ENCODE measurements at places on chromosomes 6 and 20.

GRCh38 chr6:40958738-40959137 lies 80.3 kb downstream of the UNC5CL start:
- no peak for DNase-seq

- DNase-seq: peak; percentile 19
These were observed 44.1 kb upstream of the MOXD1 start for GRCh38 chr6:132445201-132445951.

GRCh38 chr6:157239671-157240058 lies 83.7 kb downstream of the TMEM242 start:
- DNase-seq: no peak

GRCh38 chr20:47055699-47056369 lies 161.2 kb downstream of the EYA2 start:
- DNase-seq: no peak

GRCh38 chr20:48919882-48920526 lies 1.5 kb upstream of the ARFGEF2 start:
- no peak for DNase-seq

DNA sequence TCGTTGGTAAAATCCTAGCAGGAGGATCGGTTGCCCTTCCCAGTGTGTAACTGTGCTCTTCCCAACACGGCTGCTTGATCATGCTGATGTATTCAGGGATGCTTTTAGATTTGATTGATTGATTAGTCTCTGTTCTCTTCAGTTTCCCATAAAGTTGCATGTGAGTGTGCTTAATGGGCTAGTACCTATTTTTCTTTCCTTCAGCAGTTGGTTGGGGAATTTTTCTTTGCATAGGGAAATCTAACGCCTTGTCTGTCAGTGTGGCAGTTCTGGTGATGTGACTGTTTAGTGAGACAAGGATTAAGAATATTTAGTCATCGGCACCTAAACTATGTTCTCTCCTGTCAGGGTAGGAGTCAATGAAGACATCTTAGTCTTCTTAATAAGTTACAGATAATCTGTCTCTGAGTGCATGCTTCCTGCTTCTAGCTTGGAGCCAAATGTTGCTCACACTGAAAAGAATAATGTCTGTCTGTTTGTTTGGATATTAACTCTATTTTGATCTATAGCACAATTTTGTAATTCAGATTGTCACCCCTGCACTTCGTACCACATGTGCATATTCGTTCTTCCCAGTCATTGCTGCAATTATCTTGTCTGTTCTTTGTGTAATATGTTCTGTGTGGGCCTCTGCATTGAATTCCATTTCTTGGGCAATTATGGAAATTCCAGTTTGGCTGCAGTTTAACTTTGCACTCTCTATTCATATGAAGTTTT lies 169.9 kb downstream of the EDN1 start:
- no peak for DNase-seq

DNA sequence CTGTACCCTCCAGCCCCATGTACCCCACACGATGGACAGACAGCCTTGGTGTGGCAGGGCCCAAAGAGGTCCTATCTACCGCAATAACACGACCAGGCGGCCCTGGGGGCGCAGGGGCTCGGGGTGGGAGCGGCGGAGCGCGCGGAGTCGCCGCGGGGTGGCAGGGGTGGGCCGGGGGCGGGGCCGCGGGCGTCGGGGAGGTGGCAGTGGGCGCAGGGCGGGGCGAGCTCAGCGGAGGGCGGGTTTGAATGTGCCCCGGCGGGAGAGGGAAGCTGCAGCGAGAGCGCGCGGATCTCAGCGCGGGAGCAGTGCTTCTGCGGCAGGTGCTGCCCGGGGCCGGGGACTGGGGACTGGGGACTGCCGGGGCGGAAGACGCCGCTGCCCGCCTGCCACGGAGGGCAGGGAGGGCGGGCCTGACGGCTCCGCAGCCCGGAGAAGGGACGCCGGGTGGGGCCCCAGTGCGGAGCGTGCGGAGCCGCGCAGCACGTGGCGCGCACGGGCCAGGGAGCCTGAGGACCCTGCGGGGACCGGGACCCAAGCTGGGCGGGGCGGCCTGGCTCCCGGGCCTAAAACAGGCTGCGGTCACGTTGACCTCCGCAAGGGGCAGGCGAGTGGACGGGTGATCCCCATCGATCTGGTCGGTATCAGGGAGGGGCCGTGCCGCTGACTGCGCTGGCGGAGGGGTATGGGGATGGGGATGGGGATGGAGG lies at the start of gene SLC29A1:
Gene SLC29A1 (plus strand): TSS at position 277 of the 710 bp plus-strand sequence. CDS start 3,719 bp downstream, outside the sequence.
- no peak for DNase-seq

- no peak for DNase-seq
These were observed 112.7 kb upstream of the TNFAIP3 start for GRCh38 chr6:137754366-137754765.

GRCh38 chr20:4512891-4513550 lies 208.7 kb upstream of the PRND start:
- DNase-seq: peak; percentile 39

GRCh38 chr6:160141001-160141726 lies 19.5 kb downstream of the SLC22A1 start:
- DNase-seq: peak; percentile 49

GRCh38 chr6:137692806-137693205 lies 174.3 kb upstream of the TNFAIP3 start:
- DNase-seq: no peak

- DNase-seq: no peak
These were observed 116.4 kb upstream of the THEMIS start for GRCh38 chr6:128017288-128017687.

DNA sequence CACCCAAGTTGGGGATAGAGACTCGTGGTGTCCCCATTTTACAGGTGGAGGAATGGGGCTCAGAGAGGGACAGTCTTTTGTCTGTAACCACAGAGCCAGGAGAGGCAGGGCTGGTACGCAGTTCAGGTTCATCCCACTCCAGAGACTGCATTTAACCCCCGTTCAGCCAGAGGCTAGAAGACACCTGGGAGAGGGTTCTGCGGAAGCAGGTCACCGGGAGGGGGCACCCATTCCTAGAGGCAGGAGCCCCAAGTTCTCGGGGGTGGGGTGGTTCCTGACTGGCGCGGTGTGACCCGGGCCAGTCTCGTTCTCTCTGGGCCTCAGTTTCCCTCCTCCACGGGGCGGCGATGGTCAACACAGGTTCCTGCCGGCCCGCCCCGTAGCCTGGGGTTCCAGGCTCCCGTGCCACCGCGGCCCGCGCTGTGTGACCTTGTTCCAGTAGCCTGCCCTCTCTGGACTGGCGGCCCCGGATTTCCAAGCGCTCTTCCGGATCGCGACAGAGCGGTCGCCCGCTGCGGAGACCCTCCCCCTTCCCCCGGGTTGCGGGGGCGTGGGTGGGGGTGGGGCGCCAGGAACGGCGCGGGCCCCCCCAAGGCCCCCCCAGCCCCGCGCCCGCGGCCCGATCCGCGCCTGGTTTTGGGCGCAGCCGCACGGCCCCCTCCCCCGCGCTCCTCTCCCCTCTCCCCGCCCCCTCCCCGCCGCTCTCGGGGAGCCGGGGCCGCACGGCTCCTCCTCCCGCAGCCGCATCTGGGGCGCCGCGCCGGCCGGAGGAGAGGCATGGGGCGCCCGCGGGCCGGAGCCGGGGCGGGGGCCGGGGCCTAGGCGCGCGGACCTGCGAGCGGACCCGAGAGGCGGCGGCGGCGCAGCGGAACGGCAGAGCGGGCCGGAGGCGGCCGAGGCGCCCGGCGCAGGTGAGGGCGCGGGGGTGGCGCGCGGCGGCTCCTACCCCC lies at the start of gene DLGAP4:
Gene DLGAP4 (plus strand): TSS at position 738 of the 950 bp plus-strand sequence. CDS start 125,379 bp downstream, outside the sequence.
- no peak for DNase-seq

GRCh38 chr6:33344701-33345697 lies 27.5 kb upstream of the ZBTB22 start:
- DNase-seq: peak; percentile 47

DNA sequence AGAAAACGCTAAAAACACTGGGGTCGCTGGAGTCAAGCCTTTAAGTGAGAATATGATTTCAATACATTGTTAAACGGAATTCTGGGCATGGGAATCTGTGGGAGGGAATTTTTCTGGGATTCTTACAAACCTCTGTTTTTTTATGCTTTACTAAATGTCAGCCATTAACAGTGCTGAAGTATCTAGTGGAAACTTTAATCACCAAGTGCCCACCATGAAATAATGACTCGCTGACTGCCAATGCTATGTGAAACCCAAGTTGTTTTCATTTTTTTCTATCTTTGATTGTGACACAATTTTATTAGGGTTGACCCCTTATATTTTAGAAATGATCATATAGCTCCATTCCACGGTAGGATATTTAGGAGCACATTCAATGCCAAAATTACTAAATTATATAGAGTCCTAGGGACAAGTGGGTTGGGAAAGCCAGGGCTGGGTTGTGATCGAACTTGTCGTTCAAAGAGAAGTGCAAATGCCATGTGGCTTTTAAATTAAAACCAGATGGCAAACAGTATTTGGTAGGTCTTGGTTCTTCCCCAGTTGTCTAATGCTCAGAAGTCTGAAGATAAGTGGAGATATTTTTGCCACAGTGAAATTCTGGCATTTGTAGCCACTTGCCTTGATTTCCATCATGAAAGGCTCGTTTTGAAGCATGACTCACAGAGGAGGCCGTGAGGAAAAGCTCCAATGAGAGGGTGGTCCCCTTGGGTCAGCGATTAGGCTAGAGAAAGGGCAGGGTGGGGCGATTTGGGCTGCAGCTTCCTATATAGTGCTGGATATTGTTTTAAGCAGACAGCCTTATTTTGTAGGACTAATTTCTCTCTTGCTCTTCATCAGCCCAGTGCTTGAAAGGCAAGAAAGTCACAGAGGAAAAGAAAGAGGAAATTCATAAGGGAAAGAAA lies 254.4 kb upstream of the JAG1 start:
- no peak for DNase-seq

DNA sequence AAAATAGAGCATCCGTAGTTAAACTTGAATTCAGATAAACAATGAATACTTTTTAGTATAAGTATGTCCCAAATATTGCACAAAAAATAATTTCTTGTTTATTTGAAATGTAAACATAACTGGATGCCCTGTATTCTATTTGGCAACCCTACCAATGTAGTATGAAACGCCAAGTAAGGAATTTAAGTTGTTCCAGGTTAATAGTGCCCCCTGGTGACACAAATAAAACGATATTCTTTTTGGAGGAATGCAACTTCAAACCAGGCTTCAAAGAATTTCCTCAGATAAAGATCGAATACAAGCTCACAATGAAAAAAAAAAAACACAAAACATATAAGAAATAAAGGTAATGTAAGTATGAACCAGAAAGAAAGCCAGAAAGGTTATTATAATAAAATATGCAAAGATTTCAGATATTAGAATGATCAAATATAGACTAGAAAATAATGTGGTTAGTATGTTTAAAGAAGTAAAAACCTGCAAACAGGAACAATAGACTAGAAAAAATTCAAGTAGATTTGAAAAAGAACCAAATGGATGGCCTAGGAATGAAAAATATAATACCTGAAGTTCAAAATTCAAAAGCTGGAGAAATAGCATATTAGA lies 18.4 kb upstream of the AKAP7 start:
- peak; percentile 47 for DNase-seq

GRCh38 chr6:8738951-8739350 lies 303.6 kb upstream of the SLC35B3 start:
- DNase-seq: no peak

GRCh38 chr20:4677846-4678245 lies 43.9 kb upstream of the PRND start:
- no peak for DNase-seq

- DNase-seq: peak; percentile 70
These were observed 4.0 kb upstream of the ZMYND8 start for GRCh38 chr20:47360297-47361056.

DNA sequence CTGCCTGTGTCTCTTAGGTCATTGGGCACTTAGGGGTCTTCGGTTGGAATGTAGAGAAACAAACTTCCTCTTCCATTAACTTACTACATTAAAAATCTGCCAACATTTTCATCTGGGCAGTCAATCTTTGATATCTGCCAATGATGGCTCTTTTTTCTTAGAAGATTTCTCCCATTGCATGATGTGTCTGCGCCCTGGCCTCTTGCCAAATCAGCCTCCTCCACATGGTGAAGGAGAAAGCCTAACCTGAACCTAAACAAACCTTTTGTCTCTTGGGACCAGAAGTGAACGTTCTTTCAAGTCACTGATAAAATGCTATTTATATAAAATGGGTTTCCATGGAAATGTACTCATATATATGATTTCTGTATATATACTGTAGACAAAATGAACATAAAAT lies 998.9 kb upstream of the GJE1 start:
- DNase-seq: no peak

DNA sequence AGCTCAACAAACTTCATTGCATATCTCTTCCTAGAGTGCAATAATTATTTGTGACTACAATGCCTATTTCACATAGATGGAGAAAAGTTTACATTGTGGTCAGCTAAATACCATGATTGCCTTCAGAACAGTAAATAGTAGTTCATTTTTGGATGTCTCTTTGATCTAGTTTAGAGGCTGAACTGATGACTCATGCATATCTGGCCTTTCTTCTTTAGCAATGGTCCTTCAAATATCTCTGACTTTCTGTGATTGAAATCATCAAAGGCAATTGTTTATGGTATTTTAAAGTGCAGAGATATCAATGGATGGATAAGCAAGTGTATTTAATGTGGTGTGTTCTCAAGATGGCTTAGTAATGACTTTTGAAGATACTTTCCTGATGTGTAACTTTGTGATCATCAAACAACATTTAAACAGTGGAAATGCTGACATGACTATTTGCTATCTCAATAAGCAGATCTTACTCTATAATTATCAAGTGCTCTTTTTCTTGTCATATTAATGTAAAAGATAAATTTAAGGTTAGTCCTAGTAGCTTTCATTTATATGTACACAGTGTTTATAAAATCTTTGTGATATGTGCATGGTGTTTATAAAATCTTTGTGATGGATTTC lies 523.7 kb upstream of the SLC35B3 start:
- no peak for DNase-seq

DNA sequence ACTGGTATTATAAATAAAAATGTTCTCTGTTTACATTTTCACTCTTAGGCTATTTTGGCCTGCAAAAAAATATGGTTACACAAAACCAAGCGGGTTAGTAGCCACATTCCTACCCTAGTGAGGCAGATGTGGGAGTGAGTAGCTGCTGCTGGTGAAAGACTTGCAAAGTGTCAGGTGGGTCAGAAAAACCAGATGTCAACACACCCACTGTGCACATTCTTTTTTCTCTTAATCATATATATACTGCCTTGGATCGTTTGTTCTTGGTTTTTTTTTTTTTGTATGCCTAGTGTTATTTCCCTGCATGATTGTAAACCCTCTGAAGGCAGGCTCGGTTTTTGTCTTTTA lies 68.0 kb upstream of the TFB1M start:
- DNase-seq: no peak

DNA sequence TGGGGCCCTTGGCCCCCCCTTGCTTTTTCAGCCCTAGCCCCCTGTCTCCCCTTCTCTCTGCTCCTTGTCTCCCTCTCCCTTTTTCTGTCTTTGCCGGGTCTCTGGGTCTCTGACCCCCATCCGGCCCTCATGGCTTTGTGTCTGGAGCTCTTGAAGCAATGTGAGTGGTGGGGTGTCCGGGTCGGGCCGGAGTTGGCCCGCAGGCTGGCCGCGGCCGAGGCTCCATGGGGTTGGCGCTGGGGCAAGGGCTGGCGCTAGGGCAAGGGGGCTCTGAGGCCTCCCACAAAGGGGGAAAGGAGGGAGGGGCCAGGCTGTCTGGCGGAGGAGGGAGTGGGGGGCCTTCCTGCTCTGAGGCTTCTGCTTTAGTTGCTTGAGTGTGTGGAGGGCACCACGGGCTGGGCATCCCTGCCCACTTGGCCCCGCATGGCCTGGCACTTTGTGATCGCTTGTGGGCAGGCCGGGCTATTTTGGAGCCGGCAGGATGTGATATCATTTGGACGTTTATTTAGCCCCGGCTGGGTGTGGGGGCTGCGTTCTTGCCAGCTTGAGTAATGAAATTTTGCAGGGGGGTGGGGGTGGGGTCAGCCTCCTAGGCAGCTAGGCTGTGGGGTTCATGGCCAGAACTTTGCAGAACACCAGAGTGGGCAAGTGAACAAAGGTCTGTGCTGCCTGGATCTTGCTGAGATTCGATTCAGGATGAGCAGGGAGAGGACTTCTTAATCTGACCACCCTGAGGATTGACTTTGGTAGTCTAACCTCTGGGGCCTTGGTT lies 78.7 kb upstream of the MYL9 start:
- no peak for DNase-seq
